Activated CD4-positive, alpha-beta T cell treated with anti-CD3 and anti-CD28 coated beads, Interleukin-2, amount 50 U/mL, for 48 hours (primary cell): ENCODE measurements at places on chromosomes 11 and 22.

- DNase-seq = peak; percentile 68
These were observed 4.8 kb upstream of the ELFN2 start for GRCh38 chr22:37431801-37432707.

DNA sequence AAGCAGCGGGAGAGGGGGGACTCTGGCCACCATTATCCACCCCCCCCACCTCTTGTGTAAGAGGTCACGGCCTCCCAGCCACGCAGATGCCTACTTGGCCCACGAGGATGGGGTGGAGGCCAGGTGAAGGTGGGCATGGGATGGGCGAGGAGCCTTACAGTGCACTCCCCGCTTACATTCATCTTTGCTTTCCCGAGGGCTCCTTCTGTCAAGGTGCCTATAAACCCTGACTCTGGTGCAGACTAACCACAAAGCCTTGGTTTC is 13.1 kb downstream of the NPTXR start:
- no peak for DNase-seq

- DNase-seq = no peak
These were observed 17.4 kb upstream of the TMEM121B start for GRCh38 chr22:17138513-17138912.

DNA sequence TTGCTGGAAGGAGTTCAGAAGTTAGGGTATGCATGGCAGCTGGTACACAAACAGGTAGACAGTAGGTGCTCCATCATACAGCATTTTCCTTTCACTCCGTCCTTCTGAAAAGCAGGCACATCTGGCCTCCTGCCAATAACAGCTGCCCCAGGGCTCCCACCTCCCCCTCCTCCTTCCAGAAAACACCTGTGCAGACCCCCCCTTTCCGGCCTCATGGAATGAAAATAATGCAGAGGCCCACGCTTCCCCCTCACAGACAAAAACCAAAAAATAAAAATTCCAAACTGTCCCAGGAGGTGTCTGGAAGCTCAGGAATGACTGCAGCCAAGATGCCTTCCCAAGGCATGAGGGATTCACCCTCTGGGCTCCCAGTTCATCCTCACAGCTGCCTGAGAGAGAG is 185.5 kb downstream of the MN1 start:
- DNase-seq = no peak

DNA sequence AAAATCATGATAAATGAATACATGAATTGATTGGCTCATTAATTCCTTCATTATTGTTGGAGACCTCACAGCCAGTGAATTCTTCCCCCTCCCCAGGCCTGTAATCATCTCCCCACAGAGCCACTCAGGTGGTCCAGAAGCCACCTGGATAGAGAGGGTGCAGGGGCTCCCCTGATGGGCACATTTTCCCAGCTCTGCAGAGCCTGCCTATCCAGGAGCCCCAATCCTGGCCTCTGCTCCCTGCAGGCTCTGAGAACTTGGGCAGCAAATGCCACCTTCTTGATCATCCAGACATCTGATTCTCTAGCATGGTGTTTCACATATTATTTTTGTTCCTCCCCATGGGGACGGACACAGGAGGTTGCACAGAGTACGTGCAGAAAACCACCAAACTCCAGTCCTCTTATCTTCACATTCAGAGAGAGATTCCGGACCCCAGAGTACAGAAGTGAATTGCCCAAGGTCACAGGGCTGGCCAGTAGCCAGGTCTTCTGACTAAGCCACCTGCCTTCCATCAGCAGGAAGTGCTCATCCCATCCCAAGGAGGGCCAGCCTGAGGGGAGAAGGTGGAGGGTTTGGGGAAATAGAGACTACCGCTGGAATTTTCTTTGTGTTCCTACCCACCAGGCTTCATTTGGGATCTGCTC is 348.0 kb downstream of the BUD13 start:
- no peak for DNase-seq

GRCh38 chr11:104620991-104621390 is 277.3 kb downstream of the CASP12 start:
- DNase-seq = no peak

- DNase-seq = no peak
These were observed 40.3 kb upstream of the A4GALT start for GRCh38 chr22:42760806-42761565.

DNA sequence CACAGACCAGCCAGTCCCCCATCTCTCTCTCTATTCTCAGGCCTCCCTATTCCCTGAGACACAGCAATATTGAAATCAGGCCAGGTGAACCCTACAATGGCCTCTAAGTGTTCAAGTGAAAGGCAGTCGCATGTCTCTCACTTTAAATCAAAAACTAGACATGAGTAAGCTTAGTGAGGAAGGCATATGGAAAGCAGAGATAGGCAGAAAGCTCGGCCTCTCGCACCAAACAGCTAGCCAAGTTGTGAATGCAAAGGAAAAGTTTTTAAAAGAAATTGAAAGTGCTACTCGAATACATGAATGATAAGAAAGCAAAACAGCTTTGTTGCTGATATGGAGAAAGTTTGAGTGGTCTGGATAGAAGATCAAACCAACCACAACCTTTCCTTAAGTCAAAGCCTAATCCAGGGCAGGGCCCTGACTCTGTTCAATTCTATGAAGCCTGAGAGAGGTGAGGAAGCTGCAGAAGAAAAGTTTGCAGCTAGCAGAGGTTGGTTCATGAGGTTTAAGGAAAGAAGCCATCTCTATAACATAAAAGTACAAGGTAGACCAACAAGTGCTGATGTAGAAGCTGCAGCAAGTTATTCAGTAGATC is 19.8 kb upstream of the MPZL2 start:
- DNase-seq = no peak

- DNase-seq = peak; percentile 78
These were observed 4.8 kb downstream of the SDF2L1 start for GRCh38 chr22:21646608-21647590.

DNA sequence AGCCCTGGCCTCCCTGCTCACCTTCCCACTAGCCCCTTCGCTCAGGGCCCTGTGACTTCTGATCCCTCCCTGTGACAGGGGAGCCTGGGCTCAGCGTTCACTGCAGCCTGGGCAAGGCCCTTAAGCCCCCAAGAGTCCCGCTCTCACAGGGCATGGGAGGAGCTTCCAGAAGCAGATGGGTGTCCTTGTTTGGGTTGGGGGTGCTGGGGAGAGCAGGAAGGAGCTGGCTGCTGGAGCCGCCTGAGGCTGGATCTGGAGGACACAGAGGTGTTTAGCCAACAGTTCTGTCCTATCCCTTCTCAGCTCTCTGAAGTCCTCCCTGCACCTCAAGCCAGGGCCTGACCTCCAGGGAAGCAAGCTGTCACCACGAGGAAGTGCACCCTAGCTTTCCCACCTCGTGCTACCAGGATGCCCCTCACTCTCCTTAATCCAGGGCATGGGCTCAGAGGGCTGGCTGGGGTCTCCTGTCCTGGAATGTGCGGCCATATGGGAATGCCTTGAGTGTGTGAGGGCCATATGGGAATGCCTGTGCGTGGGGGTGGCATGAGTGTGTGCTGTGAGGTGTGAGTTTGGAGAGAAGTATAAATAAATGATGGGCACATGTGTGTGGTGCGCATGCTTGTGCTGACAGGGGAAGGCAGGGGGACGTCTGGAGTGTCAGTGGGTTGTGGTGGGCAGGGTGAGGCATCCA is 25.0 kb upstream of the TUB start:
- no peak for DNase-seq

GRCh38 chr11:85652786-85653447 is 5.2 kb downstream of the TMEM126A start:
- DNase-seq = no peak

- no peak for DNase-seq
These were observed 13.7 kb downstream of the MUC5B start for GRCh38 chr11:1236316-1237127.

GRCh38 chr11:66226101-66226500 is 42.3 kb upstream of the RAB1B start:
- no peak for DNase-seq

- no peak for DNase-seq
These were observed 29.3 kb upstream of the CSNK1E start for GRCh38 chr22:38346506-38346905.

GRCh38 chr11:46597609-46598219 is 3.9 kb upstream of the AMBRA1 start:
- no peak for DNase-seq

- no peak for DNase-seq
These were observed 87.5 kb downstream of the PRMT3 start for GRCh38 chr11:20474882-20475517.

GRCh38 chr11:73330569-73331093 is 22.6 kb downstream of the ARHGEF17 start:
- no peak for DNase-seq

- DNase-seq = no peak
These were observed 62.4 kb upstream of the CCDC179 start for GRCh38 chr11:22922672-22923071.

DNA sequence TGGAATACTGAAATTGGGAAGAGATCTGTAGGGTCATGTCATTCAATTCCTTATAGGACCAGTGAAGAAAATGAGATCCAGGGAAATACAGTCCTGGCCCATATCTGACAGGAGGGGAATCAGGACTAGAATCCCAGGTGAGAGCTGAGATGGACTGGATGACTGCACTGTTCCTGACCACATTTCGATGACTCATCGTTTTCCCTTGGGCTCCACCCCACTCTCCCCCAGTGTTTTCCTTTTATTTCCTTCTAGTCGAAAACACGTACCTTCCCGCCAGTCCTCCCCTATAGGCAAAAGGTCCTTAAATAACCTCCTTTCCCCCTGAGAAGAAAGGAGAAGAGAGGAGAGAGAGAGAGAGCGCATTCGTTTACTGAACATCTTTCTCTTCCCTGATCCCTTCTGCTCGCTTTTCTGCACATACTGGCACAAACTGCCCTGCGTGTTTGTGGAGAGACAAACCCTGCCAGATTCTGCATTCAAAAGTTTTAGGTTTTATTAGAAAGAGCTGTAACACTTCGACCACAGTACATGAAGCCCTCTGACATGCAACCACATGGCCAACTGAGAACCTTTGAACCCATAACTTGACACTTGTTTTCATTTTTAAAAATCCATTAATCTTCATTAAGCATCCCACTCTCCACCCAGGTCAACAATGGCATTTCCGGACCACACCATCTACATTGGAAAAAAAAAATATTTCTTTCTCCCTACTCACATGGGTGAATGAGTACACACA is 565.7 kb downstream of the METTL15 start:
- DNase-seq = no peak

- no peak for DNase-seq
These were observed 280.8 kb downstream of the KIRREL3 start for GRCh38 chr11:126719740-126720139.
